Head of caudate nucleus (tissue), 42 donors: ENCODE measurements at places on chromosomes 13 and 19.

- DNase-seq = peak; percentile 55
These were observed 55.3 kb downstream of the STK24 start for GRCh38 chr13:98521461-98522247.

- DNase-seq = no peak
These were observed 1.7 kb upstream of the ELANE start for GRCh38 chr19:850221-850978.

- no peak for DNase-seq
These were observed 563.5 kb upstream of the SLITRK1 start for GRCh38 chr13:84445776-84446175.

- no peak for DNase-seq
These were observed 222.8 kb downstream of the NDFIP2 start for GRCh38 chr13:79703772-79704171.

DNA sequence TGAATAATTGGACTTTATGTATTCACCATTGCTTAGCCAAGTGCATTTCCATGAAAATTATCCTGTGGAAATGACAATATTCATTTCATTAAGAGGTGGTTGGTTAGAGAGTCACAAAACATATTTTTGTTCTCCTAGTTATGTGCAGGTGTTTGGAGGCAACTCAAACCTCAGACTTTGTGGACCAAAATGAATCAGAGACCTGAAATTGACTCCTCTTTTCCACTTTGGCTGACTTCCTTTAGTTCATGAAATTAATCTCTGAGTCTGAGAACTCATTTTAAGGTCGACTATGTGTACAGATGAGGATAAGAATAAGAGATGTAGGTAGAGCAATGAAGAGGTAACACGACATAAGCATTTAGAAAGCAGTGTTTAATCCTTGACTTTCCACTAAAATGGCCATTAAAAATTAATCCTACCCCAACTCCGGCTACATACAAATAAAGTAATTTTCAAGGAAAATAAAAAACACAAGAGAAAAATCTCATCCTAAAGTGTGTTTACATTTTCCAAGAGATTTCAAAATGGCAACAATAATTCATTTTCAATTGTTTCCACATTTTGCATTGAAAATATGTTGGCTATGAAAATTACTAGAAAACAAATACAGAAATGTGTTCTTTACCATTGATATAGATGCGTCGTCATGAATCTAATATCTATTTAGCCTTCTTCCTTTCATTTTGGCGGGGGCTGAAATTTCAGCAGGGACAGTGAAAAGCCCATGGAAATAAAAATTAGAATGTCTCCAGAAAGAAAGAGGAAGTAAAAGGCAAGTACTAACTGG is 185.4 kb upstream of the CSNK1A1L start:
- no peak for DNase-seq

DNA sequence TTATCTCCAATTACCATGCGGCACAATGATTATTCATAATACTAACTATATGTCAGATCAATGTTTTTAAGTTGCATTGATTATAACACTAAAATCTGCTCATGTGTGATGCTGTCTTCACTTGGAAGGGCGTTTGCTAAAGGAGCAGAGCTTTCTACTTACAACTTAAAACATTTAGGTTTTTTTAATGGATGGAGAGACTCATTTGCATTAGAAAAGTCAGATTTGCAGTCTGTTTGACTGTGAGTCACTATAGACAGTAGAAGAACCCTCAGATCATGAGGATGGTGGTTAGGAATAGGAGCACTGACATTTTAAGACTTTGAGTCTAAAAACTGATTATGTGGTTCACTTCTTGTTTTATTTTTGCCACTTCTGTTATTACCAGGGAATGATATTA is 364.6 kb downstream of the HS6ST3 start:
- DNase-seq = no peak

DNA sequence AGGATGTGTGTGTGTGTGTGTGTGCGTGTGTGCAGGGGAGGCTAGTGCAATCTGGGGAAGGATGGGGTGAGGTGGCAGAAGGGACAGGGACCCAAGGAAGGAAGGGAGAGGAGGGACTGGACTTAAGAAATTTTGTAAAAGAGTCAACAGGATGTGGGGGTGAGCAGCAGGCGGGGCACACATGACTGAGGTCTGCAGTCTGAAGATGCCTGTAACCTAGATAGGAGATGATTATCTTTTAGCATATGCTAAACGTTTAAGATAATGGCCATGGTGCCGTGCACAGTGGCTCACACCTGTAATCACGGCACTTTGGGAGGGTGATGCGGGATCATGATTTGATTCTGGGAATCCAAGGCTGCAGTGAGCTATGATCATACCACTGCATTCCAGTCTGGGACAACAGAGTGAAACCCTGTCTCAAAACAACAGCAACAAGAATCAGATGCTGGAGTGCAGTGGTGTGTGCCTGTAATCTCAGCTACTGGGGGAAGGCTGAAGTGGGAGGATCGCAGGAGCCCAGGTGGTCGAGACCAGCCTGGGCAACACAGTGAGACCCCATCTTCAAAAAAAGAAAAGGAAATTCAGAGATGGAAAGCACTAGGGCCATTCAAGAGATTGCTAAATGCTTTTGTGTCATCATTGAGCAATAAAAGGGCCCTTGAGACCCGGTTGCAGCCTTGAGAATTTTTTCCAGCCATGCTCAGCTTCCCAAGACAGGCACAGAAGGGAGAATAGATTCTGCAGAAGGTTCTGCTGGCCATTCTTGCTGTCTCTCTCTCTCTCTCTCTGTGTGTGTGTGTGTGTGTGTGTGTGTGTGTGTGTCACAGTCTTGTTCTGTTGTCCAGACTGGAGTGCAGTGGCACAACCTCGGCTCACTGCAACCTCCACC is 3.8 kb upstream of the ZNF414 start:
- DNase-seq = no peak

DNA sequence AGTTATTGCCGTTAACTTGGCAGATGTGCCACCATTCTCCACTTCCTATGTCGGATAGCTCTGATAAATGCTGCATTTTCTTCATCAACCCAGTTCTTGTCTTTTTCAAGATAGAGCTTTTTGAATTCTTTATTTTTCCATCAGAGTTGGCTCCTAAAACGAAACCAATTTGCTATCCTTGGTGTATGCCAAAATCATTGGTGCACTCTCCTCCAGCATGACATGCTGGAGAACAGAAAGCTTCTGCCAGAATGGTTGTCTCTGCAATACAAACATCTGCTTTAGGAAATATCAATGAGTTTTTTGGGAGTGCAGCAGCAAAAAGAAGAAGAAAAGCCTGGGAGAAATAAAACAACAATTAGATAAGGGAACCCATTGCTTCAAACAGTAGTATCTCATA is 124.2 kb downstream of the CDK8 start:
- no peak for DNase-seq

GRCh38 chr13:97376981-97377380 is 57.0 kb upstream of the RAP2A start:
- no peak for DNase-seq

DNA sequence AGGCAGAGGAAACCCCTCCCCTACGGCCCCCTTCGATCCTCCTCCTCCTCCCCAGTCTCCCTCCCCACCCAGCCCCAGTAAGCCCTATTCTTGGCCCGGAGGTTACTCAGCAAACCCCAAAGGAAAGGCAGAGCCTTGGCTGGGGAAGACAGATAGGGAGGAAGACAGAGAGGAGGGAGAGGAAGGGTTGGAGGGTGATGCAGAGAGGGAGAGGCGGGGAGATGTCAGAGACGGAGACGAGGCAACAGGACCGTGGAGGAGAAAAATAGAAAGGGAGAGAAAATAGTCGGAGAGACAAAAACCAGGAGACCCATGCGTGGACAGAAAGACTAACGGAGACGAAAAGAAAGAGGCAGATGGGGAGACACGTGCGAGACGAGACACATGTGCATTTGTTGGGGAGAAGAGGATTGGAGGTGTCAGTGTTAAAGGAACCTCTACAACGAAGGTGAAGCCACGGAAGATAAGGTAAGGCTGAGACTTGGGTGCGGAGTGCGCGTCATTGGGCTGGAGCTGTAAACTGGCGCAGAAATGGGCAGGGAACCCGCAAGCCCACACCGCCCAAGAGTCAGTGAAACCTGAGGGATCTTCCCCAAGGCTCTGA is 2.9 kb downstream of the TGFB1 start:
- DNase-seq = no peak

DNA sequence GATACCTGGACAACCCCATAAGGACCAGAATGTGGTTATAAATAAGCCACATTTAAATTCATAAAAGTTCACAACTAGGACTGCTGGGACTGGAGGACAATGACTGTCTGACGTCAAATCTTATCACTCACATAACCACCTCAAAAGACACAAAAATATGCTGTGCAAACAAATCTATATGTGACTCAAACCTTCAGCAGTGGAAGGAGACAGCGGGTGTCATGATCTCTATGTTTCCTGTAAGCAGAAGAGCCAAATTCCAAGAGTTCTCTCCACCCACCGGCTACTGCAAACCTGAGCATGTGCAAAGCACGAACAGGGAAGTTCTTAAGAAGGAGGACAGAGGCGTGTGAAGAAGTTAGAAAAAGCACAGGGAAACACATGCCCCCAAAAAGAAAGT is 113.2 kb downstream of the MYCBP2 start:
- no peak for DNase-seq

DNA sequence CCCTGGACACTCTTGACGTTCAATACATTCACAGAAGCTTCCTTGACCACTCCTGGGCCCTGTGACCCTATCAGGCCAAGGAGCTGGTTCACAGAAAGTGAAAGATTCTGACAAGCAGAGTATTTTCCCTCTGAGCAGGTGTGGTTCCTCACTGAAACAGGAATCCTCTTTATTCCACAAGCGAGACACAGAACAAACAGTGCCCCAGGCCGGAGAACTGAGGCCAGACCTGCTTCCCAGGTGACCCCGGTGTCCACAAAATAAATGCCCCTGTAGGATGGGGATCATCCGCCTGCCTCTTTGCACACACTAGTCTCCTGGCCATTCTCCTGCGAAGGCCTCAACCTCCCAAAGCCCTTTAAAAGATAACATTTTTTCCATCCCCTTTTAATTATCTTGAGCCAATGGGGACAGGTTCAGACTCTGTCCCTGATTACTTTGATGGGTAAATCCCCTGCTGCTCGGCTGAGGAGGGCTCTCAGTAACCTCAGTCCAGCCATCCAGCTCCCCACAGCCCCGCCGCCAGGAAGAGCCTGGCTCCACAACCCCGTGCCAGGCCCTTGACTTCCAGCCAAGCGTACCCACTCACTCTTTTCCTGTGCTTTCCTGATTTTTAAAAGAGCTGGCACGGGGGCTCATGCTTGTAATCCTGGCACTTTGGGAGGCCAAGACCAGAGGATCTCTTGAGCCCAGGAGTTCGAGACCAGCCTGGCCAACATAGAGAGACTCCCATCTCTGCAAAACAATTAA is 129.1 kb downstream of the FOXO1 start:
- DNase-seq = no peak

GRCh38 chr13:99496184-99497142 is 4.8 kb upstream of the TM9SF2 start:
- peak; percentile 46 for DNase-seq

- no peak for DNase-seq
These were observed 8.0 kb downstream of the IL17D start for GRCh38 chr13:20711301-20712044.

GRCh38 chr13:97235549-97236231 is 13.6 kb downstream of the MBNL2 start:
- DNase-seq = no peak

DNA sequence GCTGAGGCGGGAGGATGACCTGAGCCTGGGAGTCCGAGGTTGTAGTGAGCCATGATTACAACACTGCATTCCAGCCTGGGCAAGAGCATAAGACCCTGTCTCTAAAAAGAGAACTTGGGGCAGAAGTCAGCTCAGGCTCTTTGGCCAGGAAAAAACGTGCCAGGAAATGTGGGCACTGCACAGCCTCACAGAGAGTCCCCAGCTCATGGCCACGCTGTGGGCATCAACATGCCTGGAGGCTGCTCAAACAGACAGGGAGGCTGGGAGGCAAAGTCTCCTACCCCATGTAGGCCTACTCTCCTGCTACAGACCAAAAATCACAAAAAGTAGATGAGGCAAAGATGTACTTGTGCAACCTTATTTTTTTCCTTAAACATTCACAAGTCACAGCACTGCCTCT is 49.4 kb downstream of the PEPD start:
- DNase-seq = no peak

DNA sequence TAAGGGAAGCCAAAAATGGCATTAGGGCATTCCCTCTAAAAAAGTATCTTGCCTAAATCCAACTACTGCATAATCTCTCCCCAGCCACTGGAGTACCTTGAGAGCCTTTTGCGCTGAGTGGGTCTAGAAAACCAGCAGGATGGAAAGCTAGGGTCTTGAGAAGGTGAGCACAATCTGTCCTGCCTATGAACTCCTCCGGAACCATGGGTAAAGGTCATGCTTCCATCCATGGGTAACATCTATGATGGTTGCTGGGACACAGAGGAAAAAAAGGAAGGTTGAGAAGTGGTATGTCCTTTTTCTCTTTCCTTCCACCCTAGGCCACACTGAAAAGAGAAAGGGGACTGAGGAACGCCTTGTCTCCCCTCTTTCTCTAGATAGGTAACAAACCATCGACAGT is 52.4 kb downstream of the ZNF676 start:
- no peak for DNase-seq

DNA sequence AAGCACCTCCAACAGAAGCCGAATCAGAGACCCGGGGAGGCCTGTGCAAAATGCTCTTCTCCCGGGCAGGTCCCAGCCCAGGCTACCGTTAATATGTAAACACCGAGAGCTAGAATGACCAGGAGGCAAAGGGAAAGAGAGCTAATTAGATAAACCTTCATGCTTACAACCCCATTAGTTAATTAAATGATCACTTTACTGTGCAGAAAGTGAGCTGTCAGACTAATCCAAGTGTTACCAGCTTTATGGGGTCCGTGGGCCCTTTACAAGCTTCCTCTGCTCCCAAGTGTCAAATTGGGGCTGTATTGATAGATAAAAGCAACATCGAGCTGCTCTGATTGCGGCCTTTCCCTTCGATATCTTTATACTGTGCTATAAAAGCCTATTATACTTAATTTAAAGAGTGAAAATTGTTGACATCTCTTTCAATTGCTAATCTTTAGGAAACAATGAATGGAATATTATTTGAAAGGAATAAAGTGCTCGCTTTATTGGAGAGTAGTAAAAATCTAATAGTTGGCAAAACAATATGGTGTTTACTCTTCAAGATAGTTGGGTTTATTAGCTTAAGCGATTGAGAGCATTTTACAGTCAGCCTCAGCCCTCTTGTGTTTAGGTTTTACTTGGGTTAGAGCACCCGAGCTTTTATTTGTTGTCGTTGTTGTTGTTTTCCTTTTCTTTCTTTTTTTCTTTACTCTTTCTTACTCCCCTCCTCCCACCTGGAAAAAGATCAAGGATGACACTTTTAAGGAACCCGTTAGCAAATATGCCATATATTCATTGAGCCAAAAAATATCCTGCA is 189.3 kb upstream of the GPR12 start:
- no peak for DNase-seq

- no peak for DNase-seq
These were observed 14.7 kb upstream of the KCTD15 start for GRCh38 chr19:33781996-33782395.

DNA sequence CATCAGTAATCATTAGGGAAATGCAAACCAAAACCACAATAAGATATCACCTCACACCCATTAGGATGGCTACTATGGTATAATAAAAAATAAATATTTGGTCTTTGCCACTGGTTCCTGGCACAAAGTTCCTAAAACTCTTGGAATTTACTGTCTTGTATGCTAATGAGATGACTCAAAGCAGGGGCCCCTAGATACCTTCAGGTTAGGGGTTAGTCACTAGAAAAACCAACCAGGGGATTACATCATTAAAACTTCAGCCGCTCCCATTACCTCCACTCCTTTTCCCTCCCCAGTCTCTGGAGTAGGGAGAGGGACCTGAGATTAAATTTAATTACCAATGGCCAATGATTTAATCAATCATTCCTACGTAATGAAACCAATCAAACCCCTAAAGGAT is 49.6 kb downstream of the THSD1 start:
- DNase-seq = no peak

GRCh38 chr13:42076309-42076713 is 27.9 kb downstream of the DGKH start:
- DNase-seq = no peak
